Fibroblast of lung (primary cell): ENCODE measurements at places on chromosomes 2 and 18. TPM values are rescaled to one million over a fixed set of nuclear protein-coding genes. Genes with fewer than 3 reads are reported as not detected.

TLX2 gene
- total RNA-seq = under 0.01 TPM in 1 of 2 replicates, not detected in the other

DSG2 gene
- 0.33 and 1.0 TPM in 2 replicates for total RNA-seq

DCDC2C gene
- not detected in 2 replicates for total RNA-seq

PMAIP1 gene
- total RNA-seq = 29.8 and 34.7 TPM in 2 replicates

CXCR1 gene
- not detected in 2 replicates for total RNA-seq

KIF1A gene
- not detected in 2 replicates for total RNA-seq

SUCLG1 gene
- total RNA-seq = 63.1 and 71.1 TPM in 2 replicates

SLC8A1 gene
- 74.0 and 109 TPM in 2 replicates for total RNA-seq

XIRP2 gene
- total RNA-seq = 0.51 and 2.0 TPM in 2 replicates

GALR1 gene
- not detected in 2 replicates for total RNA-seq

PSMA8 gene
- not detected in 2 replicates for total RNA-seq

SERPINB4 gene
- total RNA-seq = not detected in 2 replicates

GRCh38 chr2:60157283-60157682 lies 396.2 kb downstream of the BCL11A start:
- no peak for DNase-seq

- DNase-seq = no peak
Observed at GRCh38 chr18:74638210-74638609, 40.5 kb downstream of the ZNF407 start.

DNA sequence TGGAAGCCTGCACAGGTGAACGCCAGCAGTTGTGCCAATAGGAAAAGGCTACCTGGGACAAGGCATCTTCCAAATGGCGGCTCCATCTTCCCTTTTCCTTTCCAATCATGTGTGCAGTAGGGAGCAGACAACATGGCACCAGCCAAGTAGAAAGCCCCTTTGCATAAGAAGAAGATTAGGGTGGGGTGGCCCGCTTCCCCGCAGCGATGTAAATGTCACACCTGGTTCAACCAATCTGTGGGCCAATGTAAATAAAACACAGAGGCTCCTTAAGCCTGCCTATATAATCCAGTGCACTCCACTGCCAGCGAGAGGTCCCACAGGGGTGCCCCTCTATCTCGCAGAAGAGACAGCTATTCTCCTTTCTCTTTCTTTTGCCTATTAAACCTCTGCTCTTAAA lies 468.4 kb upstream of the CRIM1 start:
- DNase-seq = no peak

DNA sequence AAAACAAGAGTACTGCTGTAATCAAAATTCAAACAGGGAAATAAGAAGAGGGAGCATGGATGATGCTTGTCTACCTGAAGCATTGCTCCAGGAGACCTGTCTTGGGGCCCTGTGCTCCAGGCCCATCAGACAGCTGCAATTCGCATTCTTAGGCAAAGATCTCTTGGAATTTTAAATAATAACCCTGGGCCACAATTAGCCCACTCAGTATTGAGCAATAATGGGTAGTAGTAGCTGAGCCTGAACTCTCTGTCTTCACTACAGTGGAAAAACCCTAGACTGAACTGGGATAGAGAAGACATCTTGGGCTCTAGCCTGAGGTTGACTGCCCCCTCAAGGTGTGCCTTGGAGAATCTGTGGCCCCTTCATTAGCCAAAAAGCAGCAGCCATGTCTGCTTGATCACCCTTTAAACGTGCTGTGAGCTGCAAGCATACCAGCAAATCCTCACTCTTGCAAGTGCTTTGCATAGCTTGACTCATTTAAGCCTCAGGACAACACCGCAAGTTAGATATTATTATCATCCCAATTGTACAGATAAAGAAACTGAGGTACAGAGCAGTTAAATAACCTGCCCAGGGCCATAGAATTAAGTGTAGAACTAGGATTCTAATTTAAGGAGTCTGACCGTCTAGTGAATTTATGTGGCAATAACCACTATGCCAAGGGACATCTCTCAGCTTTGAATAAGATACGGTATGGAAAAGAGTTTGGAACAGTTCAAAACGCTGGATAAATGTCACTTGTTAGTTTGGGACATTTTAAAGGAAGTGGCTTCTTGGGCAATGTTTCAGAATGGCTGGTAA lies 69.0 kb downstream of the DDX1 start:
- no peak for DNase-seq

DNA sequence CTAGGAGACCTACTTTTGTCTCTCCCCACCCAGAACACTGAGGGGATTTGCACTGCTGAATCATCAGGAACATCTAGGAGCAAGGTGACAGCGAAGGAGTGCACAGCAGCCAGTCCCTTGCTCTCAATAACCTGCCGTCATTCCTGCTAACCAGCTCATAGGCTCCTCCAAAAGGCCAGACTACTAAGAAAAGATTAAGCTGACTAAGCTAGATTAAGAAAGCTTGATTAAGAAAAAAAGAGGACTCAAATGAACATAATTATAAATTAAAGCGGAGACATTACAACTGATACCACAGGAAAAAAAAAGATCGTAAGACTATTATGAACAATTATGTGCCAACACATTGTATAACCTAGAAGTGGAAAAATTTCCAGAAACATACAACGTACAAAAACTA lies 1254.8 kb upstream of the CHAC2 start:
- no peak for DNase-seq

GRCh38 chr2:18961991-18962421 lies 372.6 kb upstream of the NT5C1B start:
- no peak for DNase-seq

DNA sequence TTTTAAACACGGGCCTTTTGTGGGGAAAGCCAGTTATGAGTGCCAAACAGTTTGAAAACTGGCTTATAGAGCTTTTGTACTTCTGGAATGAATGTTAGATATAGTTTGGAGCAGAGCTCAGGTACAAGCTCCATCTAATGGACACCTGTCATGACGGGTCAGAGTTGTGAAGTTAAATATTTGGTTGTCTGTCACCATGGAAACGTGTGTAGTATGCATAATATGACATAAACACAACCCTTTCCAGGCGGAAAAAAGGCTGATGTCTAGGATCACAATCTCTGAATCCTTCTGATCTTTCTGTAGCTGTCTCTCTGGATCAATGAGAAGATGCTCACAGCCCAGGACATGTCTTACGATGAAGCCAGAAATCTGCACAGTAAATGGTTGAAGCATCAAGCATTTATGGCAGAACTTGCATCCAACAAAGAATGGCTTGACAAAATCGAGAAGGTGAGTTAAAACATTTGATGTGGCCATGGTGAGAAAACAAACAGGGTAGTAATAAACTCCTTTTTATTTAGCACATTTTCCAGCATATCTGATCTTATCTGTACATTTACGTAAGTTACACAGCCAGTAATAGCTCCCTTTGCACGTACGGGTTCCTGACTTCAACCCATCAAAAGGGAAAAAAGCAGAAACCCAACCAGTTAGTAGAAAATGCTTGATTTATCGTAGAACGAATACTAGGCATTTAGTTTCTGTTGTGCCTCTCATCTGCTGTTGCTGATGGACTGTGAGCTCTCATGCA lies 80.6 kb upstream of the EML6 start:
- no peak for DNase-seq

DNA sequence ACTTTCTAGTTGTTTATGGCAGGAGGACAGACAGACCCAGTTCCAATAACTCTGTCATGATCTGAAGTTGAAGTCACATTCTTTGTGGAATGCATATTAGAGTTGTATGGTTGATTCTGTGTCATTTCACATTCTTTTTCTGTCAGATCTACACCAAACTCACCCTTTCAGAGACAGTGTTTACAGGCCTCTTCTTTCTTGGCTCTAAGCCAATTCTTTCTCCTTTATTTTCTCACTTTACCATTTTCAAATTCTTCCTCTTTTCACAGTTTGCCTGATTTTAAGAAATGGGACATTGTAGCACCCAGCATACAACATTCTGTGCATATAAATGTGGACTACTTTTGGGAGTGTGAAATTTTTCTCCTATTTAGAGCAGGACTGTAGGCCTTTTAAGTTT lies 103.7 kb downstream of the CCDC85A start:
- peak; percentile 29 for DNase-seq

DNA sequence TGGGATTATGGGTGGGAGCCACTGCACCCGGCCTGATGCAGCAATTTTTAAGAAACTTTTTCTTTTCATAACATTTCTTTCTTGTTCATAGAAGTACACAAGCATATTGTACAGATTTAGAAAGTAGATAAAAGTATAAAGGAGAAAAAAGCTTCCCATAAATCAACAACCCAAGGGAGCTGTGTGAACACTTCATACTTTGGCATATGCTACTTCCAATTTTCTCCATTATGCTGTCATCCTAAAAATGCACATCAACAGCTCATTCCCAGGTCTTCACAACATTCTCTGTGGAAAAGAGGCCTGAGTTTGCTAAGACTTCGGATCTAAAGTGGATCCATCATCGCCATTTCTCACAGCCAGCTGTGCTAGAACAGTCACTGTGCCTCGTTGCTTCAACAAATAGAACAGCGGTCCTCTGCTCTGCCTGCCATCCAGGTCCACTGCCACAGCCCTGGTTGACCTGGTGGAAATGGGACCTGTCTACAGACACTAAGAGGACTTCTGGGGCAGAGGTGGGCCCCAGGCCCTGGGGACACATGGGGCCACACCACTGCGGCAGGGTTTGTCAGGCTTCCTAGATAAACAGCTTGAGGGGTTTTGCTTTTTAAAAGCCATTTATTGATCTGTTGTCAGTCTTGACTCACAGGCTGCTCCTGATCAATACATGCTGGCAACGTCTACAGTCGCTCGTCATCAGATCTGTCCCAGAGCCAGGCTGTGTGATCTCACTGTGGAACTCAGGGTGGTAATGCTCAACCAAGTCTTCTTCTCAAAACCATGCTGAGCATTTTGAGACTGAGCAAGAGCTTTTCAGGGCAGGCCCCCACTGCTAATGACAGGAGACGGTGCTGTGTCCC lies 72.7 kb upstream of the MGAT4A start:
- no peak for DNase-seq

DNA sequence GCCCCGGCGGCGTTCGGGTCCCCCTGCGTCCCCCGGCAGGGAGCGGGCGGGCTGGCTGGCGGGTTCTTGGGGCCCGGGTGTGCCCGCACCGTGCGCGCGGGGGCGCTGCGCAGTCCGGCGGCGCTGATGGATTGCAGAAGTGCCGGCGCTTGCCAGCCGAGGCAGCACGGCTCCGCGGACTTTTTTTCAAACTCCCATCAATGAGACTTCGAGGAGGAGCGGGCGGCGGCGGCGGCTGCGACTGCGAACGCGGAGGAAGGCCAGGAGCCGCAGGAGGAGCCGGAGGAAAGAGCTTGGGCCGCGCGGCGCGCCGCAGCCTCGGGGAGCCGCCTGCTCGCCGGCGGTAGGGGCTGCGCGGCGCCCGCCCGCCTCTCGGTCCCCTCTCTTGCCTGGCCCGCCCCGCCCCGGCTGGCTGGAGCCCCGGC lies at the start of gene GLI2:
TSS of gene GLI2 (plus strand) at position 123 of the 425 bp plus-strand sequence. CDS start 61,453 bp downstream, outside the sequence.
- peak; percentile 91 for DNase-seq

GRCh38 chr2:144501627-144502026 lies 18.3 kb downstream of the ZEB2 start:
- no peak for DNase-seq

- peak; percentile 20 for DNase-seq
Observed at GRCh38 chr2:53475766-53476165, 291.8 kb upstream of the CHAC2 start.

- DNase-seq = no peak
Observed at GRCh38 chr2:98277162-98277859, 68.9 kb upstream of the CNGA3 start.

DNA sequence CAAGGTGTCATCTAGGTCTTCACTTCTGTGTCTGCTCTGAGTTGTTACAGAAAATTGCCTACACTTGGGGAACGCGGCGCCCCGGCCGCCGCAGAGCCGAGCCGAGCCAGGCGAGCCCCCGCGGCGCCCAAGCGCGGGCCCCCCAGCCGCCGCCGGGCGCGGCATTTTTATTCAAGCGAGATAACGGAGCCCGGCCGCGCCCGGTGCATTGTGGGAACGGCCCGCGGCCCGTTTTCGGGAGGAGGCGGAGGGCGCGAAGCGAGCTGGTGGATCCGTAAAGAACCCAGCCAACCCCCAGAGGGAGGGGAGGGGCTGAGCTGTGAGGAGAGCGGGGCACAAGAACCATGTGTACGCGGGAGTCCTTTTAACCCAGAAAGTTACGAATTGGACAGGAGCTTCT lies 191.8 kb downstream of the FTCDNL1 start:
- DNase-seq = peak; percentile 36

DNA sequence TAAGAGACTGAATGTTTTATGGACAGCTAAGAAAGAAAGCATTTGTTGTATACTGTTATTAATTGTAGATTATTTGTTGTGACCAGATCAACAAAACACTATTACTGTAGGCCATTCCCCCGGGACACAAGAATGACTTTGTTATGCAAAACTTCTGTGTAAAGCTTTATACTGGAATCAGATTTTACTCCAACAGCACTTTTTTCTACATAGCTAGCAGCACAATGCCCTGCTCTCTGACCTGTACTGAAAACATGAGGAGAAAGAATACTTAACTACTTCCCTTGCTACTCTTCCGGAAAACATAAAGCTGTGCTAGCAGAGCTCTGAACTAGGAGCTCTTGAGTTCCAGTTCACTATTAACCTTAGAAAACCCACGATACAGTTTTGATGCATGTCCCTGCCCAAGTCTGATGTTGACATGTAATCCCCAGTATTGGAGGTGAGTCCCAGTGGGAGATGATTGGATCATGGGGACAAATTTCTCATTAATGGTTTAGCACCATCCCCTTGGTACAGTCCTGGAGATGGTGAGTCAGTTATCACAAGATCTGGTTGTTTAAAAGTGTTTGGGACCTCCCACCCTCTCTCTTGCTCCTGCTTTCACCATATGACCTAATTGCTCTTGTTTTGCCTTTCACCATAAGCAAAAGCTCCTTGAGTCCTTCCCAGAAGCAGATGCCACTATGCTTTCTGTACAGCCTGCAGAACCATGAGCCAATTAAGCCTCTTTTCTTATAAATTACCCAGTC lies 601.1 kb upstream of the PIK3C3 start:
- peak; percentile 39 for DNase-seq

DNA sequence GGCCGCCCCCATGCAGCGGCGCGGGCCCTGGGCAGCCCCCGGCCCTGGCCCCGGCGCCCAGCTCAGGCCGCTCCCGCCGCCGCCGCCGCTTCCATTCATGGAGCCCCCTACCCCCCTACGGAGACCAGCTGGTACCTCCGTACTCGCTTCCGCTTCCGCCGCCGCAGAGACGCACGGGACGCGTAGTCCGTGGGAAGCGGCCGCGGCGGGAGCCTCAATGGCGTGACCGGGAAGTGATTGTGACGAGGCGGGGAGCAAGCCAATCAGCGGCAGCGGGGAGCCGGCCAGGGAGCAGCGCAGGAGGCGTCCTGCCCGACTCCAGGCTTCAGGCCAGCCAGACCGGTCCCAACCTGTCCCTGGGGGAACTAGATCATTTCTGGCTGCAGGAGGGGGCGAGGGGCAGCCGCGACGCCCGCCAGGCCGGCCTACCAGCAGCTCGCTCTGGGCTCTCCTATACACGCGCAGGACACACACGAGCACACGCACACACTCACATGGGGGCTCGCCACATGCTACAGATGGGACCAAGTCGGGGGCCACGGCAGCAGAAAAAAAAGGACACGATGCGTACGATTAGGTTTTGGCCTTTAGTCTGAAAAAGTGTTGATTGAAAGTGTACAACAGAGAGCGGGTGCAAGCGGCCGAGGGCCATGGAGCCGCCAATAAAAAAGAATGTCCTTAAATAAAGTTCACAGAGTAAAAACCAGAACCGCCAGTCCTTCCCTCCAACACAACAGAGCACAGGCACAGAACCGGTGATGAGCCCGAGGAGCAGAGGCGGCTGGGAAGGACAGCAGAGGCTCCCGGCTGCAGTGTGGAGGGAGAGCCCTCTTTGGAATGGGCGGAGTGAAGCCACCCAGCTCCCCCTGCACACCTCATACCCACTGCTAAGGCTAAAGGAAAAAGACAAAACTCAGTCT lies at the start of gene ZNF513:
TSS of gene ZNF513 (minus strand) at position 109 of the 920 bp plus-strand sequence. CDS start 208 bp downstream, outside the sequence.
- peak; percentile 94 for DNase-seq
